Brain (organoid and tissue), 16 donors: ENCODE measurements at places on chromosomes 16 and 17.

DNA sequence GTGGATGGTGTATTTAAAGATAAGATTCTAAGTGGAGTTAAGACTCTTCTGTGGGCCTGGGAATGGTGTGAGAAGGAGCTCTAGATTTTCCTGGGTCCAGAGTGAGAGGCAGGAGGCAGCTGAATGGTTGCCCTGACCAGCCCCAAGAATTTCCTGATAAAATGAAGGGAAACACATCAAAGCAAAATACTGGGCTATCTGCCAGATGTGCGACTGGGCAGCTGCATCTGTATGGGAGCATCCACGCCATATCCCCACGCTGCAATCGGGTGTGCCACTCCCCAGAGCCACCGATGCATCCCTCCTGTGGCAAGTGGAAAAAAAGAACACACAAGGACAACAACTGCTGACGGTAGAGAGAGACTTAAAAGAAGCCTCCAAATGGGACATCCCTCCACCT, 84.3 kb upstream of the COX10 start:
- no peak for DNase-seq

DNA sequence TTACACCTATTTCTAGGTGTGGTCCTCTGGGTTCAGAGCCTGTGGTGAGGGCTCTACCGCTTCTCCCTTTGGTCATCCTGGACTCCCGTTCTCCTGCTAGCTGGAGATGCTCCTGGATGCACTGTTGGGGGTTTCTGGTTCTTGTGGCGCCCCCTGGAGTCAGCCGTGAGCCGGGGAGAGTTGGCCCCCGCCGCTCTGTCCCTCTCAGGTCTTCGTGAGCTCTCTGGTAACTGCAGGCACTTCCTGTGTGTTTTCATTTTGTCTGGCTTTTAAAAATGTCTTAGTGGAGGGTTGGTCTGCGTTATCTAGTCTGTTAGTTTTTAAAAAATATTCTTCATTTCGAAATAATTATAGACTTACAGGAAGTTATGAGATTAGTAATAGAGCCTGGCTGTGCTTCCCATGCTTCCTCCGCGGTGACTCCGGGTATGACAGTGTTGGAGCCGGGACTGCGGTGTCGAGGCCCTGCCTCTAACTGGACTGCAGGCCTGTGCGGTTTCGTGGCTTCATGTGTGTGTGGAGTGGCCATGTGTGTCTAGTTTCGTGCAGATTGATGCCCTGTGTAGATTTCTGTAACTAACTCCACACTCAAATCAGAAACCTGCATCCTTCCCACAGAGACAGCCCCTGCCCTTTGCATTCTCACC, 78.0 kb upstream of the ZNF750 start:
- DNase-seq, result no peak

GRCh38 chr16:51510416-51510815, 359.3 kb upstream of the SALL1 start:
- no peak for DNase-seq

DNA sequence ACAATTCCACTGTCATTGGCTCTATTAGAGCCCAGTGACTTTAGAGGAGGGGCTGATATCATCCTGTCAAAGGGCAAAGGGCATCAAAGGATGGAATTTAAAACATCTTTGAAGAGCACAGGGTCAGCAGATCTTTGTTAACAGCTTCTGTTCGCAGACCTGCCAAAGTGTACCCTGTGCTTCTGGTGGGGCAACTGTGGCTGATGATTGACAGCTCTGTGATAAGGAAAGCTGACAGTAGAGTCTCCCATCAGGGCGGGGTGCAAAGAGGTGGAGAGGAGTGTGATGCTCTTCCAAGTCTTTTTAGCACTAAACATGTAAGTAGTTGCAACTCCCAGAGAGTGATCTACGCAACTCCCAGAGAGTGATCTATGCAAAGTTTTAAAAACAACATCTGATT, 742.1 kb upstream of the SOX9 start:
- no peak for DNase-seq

DNA sequence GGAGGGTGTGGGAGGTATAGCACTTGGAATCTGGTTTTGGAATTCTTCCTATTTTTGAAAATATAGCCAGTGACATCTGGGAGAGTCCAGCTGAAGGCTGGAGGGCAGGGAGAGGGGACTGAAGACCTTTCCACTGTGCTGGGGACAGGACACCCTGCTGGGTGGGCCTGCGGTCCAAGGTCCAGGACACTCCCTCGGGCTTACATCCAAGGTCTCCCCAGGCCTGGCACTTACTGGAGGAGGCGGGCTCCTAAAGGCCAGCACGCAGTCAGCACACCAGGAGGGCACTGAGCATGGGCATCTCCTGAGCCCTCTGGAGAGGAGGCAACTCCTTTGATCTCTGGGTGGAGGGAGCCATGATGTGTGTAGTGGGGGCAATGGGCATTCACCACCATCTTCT, 35.5 kb upstream of the ETV4 start:
- DNase-seq, result no peak

- no peak for DNase-seq
Observed at GRCh38 chr17:36667922-36668321, 66.5 kb downstream of the MRM1 start.

DNA sequence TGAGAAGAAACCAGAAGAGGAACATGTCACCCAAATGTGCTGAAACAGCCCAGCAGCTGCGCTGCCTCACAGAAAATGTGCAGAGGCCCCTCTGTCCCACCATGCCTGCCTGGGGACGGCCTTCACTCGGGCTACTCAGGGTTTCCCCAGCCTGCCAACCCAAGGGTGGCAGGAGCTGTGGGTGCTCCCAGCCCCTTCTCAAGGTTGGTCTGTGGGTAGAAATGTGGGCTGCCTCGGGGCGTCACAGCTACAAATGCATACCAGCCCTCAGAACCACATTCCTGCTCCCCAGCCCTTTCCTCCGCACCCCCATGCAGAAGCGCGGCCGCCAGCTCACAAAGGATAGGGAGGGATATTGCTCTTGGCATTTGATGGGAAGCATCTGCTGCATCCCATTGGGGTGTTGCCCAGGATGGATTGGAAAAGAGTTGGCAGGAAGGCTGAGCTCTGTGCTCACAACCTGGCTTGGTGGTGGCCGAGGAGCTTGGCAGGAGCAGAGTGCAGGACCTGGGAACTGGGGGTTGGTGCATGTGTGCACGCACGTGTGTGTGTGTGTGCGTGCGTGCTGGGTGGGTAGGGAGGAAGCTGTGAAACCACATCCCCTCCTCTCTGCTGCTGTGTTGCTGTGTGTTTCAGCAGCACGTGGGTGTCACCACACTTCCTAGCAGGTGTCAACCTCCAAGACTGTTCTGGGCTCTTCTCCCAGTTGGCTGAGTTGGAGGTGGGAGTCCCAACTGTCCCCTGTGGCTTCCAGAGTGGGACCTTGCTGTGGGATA, 304.4 kb downstream of the SEC14L1 start:
- DNase-seq, result no peak

DNA sequence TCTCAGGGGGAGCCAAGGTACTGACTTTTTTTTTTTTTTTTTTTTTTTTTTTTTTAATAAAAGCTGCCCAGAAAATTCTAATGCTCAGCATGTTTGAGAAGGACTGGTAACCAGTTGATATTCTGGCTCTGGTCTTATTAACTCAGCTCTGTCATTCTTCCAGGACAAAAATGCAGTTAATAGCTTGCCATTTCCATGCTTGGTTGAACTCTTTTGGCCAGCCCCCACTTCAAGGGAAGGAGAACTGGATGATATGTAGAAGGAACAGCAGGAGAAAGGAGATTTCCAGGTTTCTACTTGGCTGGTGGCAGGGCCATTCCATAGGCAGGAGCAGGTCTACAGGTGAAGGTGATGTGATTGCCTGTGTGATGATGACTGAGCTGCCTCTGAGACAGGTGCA, 59.2 kb upstream of the TANC2 start:
- no peak for DNase-seq
